ENCODE measurements at places on chromosomes 2 and 18. TPM values are rescaled to one million over a fixed set of nuclear protein-coding genes. Genes with fewer than 3 reads are reported as not detected.

HOXD13 gene
- not detected for total RNA-seq

SERPINB10 gene
- not detected for total RNA-seq

HOXD9 gene
- not detected for total RNA-seq

RAB6D gene
- total RNA-seq, result not detected

AMMECR1L gene
- total RNA-seq, result 15.3 TPM

MAP3K19 gene
- 0.64 TPM for total RNA-seq

DSEL gene
- total RNA-seq, result 0.39 TPM

RAPH1 gene
- 9.0 TPM for total RNA-seq

OTOS gene
- not detected for total RNA-seq

PRKAG3 gene
- total RNA-seq, result not detected

MPP4 gene
- total RNA-seq, result not detected

All from activated naive CD4-positive, alpha-beta T cell treated with anti-CD3 and anti-CD28 coated beads, Interleukin-2, amount 50 U/mL, for 72 hours (primary cell).